Foreskin fibroblast (primary cell): ENCODE measurements at places on chromosomes 5 and 9.

- peak; percentile 70 for DNase-seq
These were observed 39.5 kb downstream of the SNCAIP start for GRCh38 chr5:122351416-122352157.

DNA sequence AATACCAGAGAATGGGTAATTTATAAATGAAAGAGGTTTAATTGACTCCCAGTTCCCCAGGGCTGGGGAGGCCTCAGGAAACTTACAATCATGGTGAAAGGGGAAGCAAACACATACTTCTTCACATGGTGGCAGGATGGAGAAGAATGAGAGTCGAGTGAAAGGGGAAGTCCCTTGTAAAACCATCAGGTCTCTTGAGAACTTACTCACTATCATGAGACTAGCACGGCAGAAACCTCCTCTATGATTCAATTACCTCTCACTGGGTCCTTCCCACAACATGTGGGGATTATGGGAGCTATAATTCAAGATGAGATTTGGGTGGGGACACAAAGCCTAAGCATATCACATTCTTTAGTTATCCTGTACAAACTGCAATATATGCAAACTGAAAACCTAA lies 609.4 kb downstream of the MTRR start:
- no peak for DNase-seq

DNA sequence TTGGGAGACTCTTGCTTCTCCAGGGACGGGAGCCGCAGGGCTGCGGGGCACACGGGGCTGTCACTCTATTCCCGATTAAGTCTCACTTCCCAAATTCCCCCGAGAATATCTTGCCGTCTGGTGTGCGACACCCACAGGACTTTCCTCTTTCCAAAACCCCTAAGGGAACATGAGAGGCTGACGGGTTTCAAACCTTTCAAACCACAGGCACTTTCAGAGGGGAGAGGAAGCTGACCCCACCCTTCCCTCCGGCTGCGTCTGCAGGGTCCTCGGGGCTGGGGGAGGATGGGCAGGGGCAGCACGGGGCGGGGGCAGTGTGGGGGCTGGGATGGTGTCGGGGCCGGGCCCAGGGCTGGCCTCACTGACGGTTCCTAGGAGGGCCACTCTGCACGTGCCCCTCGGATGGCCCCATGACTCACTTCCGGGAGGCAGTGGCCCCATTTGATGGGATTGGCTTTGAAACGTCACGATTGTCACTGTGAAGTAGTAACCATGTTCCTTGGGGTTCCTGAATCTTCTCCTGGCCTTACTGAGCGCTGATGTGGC lies 38.2 kb downstream of the SLC9A3 start:
- DNase-seq: no peak

GRCh38 chr9:76203373-76203772 lies 190.9 kb downstream of the RFK start:
- DNase-seq: peak; percentile 21

DNA sequence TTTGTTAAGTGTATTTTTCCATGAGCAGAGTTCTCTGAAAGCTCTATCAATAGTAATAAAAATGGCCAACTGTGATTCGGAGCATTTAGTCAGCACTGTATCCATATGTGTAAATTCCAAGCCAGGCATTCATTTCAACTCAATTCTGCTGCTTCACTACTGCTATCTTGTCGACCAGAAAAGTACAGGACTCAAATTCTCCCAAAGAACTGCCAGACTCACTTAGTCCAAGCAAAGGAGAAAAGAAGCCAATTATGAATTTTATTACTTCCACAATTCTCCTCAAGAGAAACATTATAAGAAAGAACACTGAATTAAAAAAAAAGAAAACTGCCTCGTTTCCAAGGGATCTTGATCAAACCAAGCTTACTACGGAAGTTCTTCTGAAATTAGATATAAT lies 906.3 kb upstream of the DMAC1 start:
- DNase-seq: no peak

DNA sequence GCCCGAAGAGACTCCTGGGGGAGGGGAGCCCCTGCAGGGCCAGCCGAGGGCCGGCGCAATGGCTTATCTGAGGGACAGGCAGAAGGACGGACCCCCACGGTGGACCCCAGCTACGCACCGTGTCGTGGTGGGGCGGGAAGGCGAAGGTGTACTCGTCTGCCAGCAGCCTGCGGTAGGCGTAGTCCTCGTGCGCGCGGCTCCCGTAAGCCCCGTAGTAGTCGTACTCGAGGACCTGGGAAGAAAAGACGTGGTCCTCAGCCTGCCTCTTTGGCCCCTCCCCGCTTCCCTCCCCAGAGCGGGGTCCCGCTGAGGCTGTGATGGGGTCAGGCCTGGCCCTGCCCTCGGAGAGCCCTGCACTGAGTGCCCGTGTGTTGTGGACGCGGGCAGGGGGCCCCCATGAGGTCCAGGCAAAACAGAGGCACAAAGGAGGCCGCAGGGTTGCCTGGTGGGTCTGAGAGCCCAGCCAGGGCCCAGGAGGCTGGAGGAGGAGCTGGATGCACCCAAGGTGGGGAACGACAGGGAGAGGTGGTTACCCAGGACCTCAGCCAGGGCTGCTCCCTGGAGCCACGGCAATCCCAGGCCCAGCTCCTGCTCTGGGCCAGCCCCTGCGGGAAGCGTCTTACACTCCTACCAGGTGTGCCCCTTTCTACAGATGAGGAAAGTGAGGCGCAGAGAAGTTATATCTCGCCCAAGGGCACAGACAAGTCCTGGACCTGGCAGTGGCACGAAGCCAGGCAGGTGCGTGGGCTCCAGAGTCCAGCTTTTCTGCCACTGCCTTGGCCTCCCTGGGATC lies 35.2 kb downstream of the SARDH start:
- no peak for DNase-seq

DNA sequence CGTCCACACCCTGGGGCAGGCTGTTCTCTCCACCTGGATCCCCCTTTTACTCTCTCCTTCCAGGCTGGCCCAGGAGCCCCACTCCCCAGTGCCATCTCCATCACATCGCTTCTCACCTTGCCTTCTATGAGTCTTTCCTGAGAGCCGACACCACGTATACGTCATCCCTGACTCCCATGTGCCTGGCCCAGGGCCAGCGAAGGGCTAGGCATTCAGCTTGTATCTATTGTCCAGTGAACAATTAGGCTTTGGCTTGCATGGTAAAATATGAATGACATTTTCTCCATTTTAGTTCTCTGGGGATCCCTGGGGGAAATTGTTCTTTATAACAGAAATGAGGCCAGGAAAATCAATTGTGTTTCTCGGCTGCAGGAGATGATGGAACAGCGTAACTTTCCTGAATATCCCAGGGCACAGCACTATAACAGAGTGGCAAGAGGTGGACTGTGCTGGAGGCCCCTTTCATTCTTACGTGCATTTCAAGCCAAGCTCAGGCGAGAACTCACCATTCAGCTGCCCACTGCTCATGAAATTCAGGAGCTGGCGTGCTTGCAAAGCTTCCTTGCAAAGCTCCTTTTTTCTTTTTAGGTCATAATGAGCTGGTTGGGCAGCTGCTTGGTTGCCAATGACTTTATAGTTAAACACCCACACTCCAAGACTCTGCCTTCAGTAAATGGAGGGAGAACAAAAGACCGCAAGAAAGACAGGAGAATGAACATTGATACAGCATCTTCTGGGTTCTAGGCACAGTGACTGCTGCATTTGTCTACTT lies 37.7 kb downstream of the NSG2 start:
- DNase-seq: no peak

DNA sequence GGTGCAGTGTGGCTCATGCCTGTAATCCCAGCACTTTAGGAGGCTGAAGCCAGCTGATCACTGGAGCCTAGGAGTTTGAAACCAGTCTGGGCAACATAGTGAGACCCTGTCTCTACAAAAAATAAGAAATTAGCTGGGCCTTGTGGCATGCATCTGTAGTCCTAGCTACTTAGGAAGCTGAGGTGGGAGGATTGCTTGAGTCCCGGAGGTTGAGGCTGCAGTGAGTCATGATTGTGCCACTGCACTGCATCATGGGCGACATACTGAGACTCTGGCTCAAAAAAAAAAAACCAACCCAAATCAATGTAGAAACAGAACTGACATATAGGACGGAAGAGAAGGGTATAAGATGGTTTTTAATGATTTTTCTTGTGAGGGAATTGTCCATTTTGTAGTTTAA lies 27.7 kb downstream of the G3BP1 start:
- DNase-seq: no peak

DNA sequence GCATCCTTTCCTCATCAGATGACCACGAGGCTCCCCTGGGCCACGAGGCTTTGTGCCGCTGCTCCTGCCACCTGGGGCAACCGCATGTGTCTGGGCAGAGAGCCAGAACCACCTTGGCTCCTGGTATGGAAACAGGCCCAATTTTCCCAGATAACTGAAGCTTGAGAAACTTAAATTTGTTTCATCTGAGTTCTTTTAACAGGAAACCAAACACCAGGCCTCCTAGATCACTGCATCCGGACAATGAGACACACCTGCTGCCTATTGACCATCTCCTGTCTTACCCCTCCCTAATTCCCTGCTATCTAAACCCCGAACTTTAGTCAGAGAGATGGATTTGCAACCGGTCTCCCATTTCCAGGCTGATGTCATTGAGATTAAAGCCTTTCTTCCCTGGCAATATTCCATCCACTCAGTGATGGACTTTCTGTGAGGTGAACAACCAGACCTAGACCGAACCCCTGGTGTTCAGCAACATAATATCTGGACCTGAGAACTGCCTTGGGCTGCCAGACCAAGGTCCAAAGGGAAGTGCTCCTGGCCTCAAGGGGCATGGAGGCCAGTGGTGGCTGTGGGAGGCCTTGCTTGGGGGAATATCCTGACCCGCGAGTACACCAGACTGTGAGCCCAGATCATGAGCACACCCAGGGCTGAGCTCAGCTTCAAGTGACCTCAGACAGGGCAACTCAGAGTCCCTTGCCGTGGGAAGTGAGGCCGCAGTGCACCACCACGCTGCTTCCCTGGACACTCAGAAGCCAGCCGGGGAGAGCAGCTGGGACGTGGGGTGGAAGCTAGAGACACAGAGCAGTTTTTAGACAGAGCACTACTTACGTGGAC lies 199.7 kb downstream of the HSPA4 start:
- no peak for DNase-seq

GRCh38 chr5:170223906-170224305 lies 8.9 kb upstream of the C5orf58 start:
- DNase-seq: no peak

DNA sequence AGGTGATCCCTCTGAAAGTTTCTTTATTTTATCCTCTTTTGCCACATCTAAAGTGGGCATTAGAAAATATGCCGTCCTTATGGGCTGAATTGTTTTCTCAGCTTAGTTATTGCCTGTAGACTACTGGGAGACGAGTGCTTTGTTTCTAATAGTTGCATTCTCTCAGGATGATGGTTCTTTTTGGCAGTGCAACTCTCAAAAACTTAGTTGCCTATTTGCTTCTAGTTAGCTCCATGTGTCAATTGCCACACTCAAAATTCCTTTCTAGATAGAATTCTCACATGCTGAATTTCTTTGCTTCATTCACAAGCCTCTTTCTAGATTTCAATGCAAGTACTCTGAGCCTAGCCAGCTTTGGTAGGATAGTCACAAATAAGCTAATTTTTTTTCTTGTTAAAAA lies 155.5 kb downstream of the FGF10 start:
- DNase-seq: no peak

DNA sequence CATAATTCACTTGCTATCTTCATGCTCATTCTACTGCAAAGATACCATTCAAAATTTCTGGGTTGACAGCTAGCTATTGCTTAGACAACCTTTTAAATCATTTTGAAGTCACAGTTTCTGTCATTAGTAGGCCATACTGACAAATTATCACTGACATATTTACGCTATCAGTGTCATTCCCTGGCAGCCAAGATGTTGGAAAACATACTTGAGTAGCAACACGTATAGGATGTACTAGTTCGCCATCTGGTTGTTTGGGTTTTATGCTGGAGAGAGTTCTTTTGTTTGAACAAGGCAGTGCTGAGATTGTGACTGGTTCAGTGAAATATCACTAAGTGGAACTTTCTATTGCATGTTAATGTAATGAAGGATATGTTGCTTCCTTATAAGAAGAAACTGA lies 621.9 kb downstream of the DTWD2 start:
- DNase-seq: no peak

DNA sequence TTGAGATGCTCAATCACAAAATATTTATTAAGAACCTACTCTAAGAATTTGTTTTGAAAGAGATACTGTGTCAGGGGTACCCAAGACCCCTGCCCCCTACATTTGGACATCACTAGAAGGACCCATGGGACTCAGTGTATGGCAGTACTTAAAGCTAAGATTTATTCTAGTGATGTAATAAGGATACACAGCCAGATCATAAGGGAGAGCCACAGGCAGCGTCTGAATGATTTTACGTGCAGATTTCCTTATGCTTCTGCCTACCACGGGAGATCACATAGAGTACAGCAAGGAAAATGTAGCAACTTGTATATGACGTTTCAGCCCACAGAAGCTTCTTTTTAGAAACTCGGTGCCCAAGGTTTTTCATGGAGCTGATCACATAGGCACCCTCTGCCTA lies 172.9 kb downstream of the DEPDC1B start:
- DNase-seq: no peak

GRCh38 chr9:91885746-91886413 lies 64.1 kb downstream of the ROR2 start:
- DNase-seq: no peak

- peak; percentile 21 for DNase-seq
These were observed 27.9 kb upstream of the GOLM1 start for GRCh38 chr9:86126998-86127972.

- DNase-seq: no peak
These were observed 32.5 kb upstream of the ABLIM3 start for GRCh38 chr5:149108651-149109280.

DNA sequence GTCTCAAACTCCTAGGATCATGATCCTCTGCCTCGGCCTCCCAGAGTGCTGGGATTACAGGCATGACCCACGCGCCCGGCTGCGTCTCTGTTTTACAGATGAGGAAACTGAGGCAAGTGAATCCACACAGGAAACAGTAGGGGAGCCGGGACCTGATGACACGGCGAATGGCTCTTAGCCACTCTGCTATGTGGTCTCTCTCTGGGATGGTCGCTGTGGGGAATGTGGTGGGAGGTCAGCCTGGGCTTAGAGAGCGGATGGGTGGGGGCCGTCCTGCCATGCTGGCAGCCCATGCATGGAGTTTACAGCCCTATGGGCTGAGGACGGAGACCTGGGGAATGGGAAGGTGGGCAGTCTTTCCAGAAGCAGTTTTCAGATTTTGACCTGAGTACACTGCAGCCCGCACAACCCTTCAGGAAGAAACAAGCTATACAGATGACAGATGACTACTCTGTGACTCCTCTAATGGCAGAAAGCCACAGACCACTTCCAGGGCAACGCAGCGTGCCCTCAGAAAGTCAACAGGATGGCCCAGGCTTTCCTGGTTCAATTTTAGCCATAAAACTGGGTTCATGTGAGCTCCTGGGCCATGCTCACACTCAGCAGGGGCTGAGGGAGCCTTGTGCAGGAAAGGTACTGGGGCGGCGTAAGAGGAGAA lies 136.1 kb upstream of the RAPGEF1 start:
- peak; percentile 71 for DNase-seq
